NCI-H187 (cell line): ENCODE measurements at places on chromosomes 3 and 15.

DNA sequence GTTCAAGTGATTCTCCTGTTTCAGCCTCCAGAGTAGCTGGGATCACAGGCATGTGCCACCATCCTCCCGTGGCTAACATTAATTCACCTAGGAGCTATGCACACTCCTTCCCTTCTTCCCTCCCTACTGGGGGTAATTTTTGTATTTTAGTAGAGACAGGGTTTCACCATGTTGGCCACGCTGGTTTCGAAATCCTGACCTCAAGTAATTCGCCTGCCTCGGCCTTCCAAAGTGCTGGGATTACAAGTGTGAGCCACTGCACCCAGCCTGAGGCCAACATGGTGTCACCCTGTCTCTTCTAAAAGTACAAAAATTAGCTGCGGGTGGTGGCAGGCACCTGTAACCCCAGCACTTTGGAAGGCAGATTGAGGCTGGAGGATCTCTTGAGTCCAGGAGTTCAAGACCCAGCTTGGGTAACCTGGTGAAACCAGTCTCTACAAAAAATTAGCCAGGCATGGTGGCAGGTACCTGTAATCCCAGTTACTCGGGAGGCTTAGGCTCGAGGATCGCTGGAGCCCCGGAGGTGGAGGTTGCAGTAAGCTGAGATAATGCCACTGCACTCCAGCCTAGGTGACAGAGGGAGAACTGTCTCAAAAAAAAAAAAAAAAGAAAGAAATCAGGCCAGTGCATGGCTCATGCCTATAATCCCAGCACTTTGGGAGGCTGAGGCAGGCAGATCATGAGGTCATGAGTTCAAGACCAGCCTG is 6.1 kb downstream of the RNU5B-1 start:
- DNase-seq = no peak

- peak; percentile 3 for DNase-seq
Measured at GRCh38 chr3:134029734-134030378, at the start of gene SLCO2A1. Gene SLCO2A1 (minus strand): TSS chr3:134029925. CDS start chr3:134029802, 123 bp downstream.

DNA sequence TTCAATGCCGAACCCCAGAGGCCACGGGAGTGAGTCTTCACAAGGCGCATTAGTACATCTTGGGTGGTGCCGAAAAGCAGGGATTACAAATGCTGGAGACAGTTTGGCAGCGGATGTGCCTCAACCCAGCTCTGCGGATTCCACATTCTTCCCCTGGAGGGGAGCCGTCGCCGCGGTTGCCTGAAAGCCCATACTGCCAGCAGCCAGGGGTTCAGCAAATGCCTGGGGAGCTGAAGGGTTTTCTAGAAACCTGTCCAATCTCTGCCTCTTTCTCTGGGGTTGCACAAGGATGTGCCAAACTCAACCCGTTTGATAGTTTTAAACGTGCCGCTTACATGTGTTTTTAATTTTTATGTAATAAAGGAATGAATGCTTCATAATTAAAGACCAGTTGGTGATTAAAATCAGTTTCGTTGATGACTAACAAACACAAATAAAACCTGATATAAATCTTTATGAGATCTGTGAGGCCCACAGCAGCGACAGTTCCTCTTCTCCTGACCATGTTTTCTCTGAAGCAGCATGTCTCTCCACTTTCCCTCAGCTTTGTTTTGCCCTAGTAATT is 74.6 kb upstream of the LEKR1 start:
- DNase-seq = no peak

DNA sequence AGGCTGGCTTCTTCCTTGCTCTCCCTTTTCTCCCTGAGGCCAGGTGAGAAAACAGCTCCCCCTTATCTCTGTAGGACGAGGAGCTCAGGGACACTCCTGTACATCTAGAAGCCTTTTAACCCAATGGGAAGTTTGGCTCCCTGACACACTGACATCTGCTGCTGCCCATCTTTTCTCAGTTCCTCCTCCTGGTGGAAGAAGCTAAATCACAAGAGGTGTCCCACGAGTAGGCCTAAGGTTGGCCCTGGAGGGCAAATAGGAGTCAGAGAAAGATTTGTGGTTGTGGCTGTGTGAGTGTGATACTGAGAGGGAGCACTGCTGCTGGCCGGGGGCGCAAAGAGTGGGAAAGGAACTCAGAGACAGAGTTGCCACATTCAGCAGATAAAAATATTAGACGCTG is 49.5 kb downstream of the ARHGAP31 start:
- no peak for DNase-seq

GRCh38 chr15:67979281-67979680 is 74.8 kb upstream of the PIAS1 start:
- DNase-seq = no peak

DNA sequence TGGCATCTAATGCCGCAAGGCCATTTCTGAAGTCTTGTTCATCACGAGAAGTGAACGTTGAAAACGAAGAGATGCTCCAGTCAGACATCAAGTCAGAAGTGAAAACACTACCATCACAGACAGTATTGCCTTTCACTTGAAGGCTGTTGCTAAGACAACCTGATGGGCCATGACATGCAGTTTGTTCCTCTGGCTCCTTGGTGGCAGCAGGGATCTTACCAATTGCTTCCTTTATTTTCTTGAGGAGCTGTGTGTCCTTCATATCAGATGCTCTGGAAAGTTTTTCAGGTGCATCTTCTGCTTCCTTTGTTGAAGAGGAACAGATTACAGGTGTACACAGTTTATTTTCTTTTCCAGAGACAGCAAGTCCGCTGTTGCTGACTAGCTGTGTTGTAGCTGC is 30.7 kb upstream of the MYLK start:
- no peak for DNase-seq

DNA sequence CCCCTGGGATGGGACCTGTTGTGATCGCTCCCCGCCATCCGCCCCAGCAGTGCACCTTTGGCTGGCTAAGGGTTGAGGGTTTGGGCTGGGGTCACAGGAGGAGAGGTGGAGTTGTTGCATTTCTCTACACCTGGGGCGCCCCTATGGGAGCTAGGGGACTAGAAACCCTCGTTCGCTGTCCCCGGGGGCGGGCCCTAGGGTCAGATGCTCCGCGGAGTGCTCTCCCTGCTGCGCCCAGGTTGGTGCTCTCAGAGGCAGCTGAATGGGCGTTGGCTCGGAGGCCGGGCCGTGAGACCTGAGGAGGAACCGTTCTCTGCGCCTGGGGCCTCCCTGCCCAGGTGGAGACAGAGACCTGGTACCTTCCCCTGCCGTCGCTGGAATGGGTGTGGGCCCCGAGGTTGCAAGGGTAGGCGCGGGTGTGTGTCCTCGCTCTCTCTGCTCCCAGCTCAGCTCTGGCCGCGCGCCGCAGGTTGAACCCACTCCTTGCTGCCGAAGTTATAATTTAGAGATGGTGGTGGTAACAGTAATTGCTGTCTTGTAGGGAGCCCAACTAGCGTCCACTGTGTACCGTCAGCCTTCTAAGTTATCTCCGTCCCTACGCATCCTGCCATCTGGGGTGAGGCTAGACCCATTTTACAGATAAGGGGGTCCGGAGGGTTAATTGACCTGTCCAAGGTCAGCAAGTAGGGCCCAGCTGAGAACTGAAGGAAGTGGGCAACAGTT is 965 bp downstream of the FLNB start:
- no peak for DNase-seq

- DNase-seq = no peak
Measured at GRCh38 chr3:33467786-33468185, 27.6 kb upstream of the UBP1 start.

GRCh38 chr3:4985330-4986174 is 6.3 kb downstream of the BHLHE40 start:
- no peak for DNase-seq
